ENCODE measurements at places on chromosomes 1 and 21. TPM values are rescaled to one million over a fixed set of nuclear protein-coding genes. Genes with fewer than 3 reads are reported as not detected.

Gene ACTN2
- 1.3 TPM for total RNA-seq

DNA sequence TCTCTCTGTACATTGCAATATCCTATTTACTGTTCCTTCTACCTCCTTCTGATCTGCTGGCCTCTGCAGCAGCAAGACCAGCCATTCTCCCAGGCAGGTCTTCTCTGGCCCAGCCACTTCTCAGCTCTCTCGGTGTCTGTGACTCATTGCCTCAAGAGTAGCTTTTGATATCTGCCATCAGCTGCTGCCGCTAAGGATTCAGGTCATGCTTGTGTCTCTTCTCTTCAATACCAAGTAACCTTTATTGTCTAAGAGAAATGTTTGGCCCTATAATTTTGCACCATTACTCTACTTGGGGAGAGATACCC is 101.8 kb downstream of the TMEM53 start:
- no peak for DNase-seq

- no peak for DNase-seq
Observed at GRCh38 chr1:113993072-113993471, 13.8 kb downstream of the OLFML3 start.

DNA sequence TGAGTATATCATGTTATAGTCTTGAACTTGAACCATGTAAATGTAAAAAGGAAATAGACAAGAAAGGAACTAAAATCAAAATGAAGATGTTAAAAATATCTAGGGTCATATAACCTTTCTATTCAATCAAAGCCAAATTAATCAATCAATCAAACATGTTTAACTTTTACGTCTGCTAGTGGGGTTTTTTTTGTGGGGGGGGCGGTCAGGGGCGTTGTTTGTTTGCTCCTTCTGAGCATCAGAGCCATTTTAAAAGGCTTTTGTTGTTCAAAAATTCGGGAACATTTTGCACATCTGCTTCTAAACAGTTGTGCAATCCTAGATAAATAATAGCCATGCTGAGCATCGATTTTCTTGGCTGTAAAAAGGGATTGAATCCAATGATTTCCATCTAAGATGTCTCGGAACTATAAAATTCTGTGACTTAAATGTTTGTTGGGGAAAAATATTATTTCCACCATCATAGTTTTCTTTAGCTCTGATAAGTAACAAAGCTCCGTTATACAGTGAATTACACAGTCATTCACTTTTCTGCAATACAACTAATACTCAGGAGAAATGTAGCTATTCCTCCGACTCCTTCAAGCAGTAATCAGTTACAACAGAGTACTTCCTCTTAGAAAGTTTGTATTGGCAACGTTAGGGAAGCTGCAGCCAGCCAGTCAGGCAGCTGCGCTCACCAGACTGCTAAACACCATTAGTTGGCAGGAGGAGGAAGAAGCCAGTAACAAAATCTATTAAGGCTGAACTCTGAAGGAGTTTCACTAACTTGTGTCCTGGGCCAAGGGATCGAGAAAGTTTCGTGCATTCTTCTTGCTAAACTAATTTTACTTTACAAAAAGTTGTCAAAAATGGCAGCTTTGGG is 2.2 kb downstream of the SPATA6 start:
- DNase-seq = peak; percentile 64

DNA sequence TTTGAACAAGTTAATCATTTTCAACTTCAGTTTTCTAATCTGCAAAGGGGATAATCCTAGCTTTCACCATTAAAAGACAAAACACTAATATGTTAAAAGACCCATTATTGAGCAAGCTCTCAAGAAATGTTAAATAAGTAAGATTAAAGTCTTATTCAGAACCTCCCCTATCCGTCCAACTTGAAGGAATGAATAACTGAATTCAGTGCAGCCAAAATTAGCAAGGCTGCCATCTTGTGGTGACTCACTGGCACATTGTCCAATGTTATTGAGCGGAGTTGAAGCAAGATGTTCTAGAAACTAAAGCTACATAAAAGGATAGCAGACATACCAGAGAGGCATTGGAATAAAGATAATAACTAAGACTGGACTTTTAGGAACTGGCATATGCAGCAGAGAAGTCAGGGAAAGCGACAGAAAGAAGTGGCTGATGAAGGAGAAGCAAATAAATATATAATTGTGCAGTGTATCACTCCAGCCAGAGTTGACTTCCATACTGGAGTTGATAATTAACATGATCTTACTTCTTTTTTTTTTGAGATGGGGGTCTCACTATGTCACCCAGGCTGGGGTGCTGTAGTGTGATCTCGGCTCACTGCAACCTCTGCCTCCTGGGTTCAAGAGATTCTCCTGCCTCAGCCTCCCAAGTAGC is 8.2 kb upstream of the CAP1 start:
- no peak for DNase-seq

DNA sequence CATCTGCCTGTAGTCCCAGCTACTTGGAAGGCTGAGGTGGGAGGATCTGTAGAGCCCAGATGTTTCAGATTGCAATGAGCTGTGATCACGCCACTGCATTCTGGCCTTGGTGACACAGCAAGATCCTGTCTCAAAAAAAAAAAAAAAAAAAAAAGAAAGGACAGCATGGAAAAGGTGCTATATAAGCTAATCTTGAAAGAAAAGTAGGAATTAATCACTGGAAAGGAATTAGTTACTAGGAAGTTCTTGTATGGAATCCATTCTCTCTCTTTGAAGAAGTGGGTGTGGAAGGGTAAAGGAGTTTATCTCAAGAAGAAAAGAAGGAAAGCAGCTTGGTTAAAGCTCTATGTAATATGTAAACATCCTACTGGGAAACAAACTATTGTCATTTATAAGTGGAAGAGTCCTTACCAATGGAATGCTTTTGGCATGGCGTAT is 339.2 kb downstream of the DPYD start:
- DNase-seq = no peak

DNA sequence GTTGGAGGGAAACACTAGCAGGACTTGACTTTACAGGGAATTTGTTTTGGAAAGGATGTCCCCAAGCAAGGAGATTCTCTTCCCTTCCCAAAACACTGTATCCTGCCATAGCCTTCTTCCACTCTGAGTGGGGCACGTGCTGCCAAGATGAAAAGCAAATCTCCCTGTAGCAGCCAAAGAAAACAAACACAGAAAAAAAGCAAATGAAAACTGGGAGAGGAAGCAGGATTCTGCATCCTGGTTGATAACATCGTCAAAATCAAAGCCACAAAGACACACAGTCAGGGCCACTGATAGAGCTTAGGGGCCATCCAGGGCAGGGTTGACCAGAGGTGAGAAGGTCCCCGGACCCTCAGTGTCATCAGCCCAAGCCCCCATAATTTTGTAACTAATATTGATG is 16.0 kb upstream of the MTARC2 start:
- DNase-seq = no peak

Data from mucosa of descending colon (tissue), 3 donors.